Non-pigmented ciliary epithelial cell (primary cell): ENCODE measurements at places on chromosomes 16 and 17.

- DNase-seq: no peak
These were observed 74.6 kb downstream of the KSR1 start for GRCh38 chr17:27530764-27531391.

GRCh38 chr16:86363836-86364618 lies 146.3 kb upstream of the FOXF1 start:
- no peak for DNase-seq

DNA sequence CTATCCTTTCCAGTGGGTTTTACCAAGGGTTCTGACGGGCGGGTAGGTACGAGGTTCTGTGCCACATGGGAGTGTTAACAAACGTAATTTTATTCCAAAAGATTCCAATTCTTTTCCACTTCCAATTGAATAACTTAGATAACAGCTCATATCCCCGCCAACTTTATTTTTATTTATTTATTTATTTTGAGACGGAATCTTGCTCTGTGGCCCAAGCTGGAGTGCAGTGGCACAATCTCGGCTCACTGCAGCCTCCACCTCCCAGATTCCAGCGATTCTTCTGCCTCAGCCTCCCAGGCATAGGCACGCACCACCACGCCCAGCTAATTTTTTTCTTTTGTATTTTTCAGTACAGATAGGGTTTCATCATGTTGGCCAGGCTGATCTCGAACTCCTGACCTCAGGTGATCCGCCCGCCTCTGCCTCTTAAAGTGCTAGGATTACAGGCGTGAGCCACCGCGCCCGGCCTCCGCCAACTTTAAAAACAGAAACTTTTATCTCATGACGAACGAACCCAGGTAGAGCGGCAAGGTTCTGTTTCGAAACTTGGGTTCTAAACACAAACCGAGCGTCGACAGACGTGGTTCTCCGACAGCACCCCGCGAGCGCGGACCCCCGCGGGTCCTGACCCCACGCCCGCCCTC lies 613 bp downstream of the ECI1 start:
- no peak for DNase-seq

- DNase-seq: no peak
These were observed 95.2 kb upstream of the SMIM36 start for GRCh38 chr17:55606488-55606815.

- DNase-seq: no peak
These were observed 17.8 kb downstream of the HNF1B start for GRCh38 chr17:37726891-37727675.

GRCh38 chr17:7477392-7478275 lies 1.8 kb downstream of the ZBTB4 start:
- DNase-seq: no peak

GRCh38 chr16:1876468-1876867 lies 4.5 kb upstream of the MEIOB start:
- no peak for DNase-seq

DNA sequence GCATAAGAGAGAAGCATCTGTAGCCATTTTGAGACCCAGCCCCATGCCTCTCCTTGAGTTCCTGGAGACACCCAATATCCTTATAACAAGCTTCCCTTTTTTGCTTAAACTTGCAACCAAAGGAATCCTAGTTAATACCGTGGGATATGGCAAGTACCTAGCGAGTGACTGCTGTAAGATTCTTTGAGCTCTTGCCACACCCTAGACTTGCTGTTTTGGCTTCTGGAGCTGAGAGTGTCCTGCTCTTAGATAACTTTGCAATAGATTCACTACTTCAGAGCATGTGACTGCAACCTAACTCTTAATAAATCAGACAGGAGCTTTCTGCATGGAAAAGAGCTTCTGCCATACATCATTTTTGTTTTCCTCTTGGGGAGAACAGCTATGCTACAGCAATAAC lies 58.3 kb downstream of the AKAP1 start:
- no peak for DNase-seq

DNA sequence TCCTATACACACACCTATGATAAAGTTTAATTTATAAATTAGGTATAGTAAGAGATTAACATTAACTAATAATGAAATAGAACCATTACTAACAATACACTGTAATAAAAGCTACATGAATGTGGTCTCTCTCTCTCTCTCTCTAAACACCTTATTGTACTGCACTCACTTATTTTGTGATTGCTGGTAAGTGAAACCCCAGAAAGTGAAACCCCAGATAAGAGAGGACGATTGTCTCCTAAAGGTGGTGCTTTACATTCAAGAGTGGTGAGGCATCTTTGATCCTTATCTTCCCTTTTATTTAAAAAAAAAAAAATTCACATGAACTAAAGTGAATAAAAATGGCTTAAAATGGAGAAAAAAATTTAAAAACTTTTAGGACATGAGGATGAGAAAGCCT lies 80.1 kb upstream of the TRAP1 start:
- DNase-seq: no peak

DNA sequence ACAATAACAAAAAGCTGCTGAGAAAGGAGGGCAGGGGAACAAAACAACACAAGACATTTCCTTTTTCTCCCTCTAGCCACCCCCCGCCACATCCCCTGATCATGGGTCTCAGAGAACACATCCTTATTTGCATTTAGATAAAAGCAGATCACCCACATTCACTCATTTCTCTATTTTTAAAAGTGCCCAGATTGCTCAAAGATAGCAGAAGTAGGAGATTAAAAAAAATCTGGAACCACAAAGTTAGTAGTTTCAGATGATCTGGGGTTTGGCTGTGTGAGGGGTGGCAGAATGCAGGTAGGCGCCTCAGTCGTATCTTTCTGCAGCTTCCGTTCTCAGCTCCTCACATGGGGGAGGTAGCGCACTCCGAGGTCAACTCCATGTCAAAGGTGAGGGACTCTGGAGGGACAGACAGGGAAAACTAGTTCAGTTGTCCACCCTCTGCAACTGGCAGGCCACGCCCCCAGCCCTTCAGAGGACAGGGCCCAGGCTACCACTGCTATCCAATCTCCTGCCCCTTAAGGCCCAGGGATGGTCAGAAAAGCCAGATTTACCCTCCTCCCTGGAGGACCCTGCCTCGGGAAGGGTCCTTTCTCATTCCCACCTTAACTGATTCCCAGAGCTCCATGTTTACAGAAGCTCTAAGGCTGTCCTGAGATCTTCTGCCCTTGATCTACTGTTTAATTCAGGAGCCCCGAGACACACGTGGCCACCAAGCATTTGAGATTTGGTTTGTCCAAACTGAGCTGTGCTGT lies 27.3 kb downstream of the STAT5A start:
- no peak for DNase-seq
